CD4-positive, alpha-beta T cell treated with Interleukin-4 for 4 hours (primary cell): ENCODE measurements at places on chromosomes 5 and 9.

- no peak for DNase-seq
Observed at GRCh38 chr5:38413696-38414095, 142.8 kb downstream of the LIFR start.

- no peak for DNase-seq
Observed at GRCh38 chr9:119284587-119285337, 84.5 kb downstream of the BRINP1 start.

DNA sequence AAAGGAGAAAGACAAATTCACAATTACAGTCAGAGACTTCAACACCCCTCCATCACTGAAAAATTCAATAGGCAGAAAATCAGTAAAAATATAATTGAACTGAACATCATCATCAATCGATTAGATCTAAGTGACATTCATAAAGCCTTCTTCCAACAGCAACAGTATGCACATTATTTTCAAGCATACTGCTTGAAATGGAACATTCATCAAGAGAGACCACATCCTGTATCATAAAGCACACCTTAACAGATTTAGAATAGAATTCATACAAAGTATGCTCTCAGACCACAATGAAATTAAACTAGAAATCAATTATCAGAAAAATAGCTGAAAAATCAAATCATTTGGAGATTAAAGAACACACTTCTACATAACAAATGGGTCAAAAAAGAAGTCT lies 39.1 kb downstream of the ERMP1 start:
- peak; percentile 6 for DNase-seq

DNA sequence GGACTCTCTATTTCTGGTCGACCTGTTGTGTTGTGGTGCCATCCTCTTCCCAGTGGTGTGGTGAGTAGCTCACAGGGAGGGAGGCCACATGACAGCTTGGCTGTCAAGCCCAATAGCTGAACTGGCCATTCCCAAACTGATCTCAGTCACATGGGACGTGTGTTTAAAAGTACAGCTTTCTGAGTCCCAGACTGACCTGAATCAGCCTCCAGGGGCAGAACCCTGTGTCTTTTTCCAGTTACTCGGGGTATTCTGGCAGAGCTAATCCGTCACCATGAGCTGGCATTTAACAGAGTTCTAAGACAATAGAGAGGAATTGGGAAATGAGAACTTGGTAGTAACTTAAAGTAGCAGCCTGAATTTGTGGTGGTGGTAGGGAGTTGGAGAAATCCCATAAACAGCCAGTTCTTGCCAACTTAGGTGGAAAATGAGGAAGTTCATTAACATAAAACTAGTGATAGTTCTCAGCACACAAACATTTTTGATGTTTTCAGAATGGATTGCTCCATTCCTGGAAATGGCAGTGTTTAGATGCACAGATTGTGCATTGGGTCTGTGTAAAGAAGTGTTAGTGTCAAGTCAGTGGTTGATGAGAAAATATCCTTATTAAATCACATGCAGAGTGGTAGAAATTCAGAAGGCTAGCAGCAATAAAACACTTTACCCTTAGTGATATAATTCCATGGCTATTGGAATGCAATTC lies 50.9 kb downstream of the GPR107 start:
- no peak for DNase-seq

DNA sequence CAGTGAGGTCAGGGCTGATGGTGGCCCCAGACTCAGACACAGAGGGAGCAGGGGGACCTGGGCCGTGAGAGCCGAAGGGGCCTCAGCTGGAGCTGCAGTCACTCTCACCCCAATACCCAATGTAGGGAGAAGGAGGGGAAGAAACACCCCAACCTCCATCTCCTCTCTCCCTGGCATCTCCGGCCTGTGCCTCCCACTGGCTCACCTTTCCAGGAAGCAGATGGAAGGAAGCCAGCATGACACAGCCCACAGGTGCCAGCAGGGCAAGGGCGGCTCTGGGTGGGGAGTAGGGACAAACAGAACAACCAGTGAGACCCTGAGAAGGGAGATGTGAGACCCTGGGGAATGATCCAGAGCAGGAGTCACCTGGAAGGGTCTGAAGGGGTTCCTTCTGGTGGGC lies 3.0 kb upstream of the CRB2 start:
- no peak for DNase-seq

DNA sequence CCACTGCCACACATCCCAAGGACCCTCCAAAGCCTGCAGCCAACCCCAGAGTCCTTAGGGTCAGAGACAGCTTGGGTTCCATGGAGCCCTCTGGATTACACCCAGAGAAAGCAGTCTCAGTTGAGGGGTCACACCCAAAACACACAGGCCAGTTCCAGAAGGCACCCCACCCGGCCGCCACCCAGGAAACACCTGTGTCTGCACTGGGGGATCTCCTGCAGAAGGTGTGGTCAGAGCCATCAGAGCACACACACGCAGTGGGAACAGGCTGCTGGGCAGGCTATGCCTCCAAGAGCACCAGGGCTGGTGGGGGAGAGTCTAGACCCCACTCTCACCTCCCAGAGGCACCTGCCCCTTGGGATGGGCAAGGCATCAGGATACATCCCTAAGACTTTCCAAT lies 27.3 kb downstream of the NIPAL4 start:
- no peak for DNase-seq

GRCh38 chr5:138037271-138037670 lies 4.4 kb upstream of the FAM13B start:
- DNase-seq: no peak

GRCh38 chr5:78819166-78819565 lies 165.9 kb downstream of the ARSB start:
- no peak for DNase-seq

- no peak for DNase-seq
Observed at GRCh38 chr5:97854871-97855762, 672.1 kb upstream of the RIOK2 start.

- no peak for DNase-seq
Observed at GRCh38 chr9:4739587-4740387, 1.2 kb downstream of the AK3 start.

GRCh38 chr5:140038373-140038957 lies 4.6 kb downstream of the NRG2 start:
- DNase-seq: no peak

- no peak for DNase-seq
Observed at GRCh38 chr9:108331596-108331995, 524.2 kb downstream of the ACTL7B start.

- no peak for DNase-seq
Observed at GRCh38 chr9:123713282-123713681, 216.6 kb downstream of the DENND1A start.
